ENCODE measurements at places on chromosomes 12 and 14.

GRCh38 chr12:121575952-121576625 lies 4.7 kb downstream of the KDM2B start:
- DNase-seq = no peak

DNA sequence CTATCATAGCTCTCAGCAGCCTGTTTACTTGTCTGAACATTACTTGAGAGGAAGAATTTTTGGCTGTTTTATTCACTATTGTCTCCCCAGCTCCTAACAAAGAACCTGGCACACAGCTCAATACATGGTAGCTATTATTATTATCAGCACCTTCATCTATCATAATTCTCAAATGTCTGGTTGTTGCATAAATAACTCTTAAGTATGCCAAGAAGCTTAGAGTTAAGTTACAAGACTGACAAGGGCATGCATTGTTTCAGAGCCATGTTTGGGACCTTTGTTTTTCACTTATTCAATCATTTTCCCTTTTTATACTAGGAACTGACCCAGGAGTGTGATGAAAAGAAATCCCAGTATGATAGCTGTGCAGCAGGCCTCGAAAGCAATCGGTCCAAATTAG lies 77.5 kb upstream of the ATP2A2 start:
- no peak for DNase-seq

- DNase-seq = no peak
Observed at GRCh38 chr14:56100556-56100955, 17.7 kb upstream of the PELI2 start.

- DNase-seq = no peak
Observed at GRCh38 chr12:10184261-10184843, 5.5 kb downstream of the TMEM52B start.

DNA sequence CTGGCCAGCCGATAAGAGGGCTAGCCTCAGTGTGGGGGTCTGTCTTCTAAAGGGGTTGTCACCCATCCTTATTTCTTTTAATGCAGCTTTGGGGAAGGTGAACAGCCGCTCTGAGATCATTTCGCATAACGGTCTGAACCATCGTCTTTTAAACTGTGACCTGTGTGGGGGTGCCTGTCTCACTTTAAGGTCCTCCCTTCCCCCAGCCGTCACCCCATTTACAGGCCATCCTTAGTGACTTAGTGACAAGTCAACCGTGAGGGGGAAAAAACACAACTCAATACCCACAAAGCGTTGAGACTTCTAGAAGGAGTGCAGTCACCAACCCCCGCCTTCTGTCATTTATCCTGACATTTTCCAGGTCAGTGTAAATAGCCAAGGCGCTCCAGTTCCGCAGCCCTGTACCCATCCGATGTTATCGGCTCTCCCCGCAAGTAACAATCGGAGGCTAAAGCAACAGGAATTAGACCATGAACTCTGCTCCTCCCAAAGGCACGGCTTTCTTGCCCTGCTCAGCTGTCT lies 505 bp upstream of the DENND5B start:
- DNase-seq = peak; percentile 27
